ENCODE measurements at places on chromosomes 7 and 10.

DNA sequence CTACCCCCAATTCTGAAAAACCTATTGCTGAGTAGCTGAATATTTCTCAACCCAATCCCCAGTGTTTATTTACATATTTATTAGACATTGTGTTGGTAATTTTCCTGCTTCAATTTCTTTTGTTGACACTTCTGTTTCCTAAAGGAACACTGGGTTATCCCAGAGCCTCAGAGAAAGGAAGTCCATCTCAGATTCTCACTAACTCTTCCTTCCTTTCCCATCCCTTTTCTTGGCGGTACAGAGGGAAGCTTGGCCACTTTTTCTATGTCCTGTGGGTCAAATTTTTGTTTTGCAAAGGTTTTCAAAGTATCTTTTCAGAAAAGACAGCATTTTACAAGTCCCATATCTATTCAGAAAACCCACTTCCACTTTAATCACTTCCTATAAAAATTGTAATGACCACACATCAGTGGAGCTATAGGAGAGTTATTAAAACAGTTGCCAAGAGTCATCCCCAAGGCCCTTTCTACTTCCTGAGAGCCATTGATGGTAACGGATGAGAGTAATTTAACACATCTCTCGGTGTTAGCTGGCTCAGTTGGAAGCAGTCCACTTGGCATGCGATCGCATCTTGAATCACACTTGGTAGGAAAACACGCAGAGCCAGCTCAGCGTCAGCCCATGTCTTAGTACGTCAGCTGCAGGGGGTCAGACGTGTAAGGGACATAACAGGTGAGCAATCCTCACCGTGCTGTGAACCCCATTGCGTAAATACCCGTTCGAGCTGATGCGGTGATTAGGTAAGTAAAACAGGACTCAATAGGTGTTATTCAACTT, 231.1 kb upstream of the ADARB2 start:
- peak; percentile 2 for DNase-seq

- DNase-seq = no peak
Measured at GRCh38 chr10:1483246-1483645, 254.1 kb downstream of the ADARB2 start.

DNA sequence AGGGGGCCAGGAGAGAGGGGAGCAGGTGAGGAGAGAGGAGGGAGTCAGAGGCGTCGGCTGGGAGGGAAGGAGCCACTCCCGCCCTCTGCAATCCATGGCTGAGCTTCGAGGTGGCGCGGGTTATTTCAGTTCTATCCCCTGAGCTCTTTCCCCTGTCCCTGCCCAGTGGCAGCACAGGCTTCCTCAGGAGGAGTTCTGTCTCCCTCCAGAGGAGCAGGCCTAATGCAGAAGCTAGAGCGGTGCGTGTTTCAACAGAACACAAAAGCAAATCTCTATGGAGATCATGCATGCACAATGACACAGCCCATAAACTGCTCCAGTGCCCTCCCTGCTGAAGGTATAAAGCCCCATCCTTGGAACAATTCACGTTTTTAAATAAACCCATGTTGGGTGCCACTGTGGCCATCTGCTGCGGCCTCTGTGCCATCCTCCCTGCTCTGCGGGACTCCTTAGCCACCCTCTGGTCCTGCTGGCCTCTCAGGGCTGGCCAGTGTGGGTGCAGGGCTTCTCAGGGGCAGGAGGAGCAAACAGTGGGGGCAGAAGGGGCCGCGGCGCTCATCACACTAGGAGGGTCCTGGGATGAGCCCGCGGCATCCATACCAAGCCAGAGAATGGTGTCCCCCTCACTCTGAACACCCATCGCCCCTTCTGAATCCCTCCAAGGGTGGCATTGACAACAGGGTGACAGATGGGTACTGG, 192.6 kb upstream of the LYZL2 start:
- DNase-seq = no peak

- DNase-seq = no peak
Measured at GRCh38 chr7:158366916-158367633, 220.5 kb downstream of the PTPRN2 start.

- DNase-seq = no peak
Measured at GRCh38 chr7:39051279-39051678, 73.6 kb downstream of the POU6F2 start.

All from iris pigment epithelial cell (primary cell).